NCI-H526 (cell line): ENCODE measurements at places on chromosomes 5 and 9.
A peak's percentile ranks its signal among the peaks of the same experiment; 100 is the strongest.

- no peak for DNase-seq
Measured at GRCh38 chr5:138458384-138458783, 6.9 kb upstream of the EGR1 start.

GRCh38 chr5:134122530-134122929, 8.0 kb downstream of the TCF7 start:
- DNase-seq, result no peak

GRCh38 chr9:98806394-98807035, 955 bp upstream of the GALNT12 start:
- DNase-seq, result no peak

GRCh38 chr5:37667846-37668245, 172.0 kb downstream of the GDNF start:
- no peak for DNase-seq

- DNase-seq, result no peak
Measured at GRCh38 chr5:96952118-96952750, 16.4 kb downstream of the LNPEP start.

DNA sequence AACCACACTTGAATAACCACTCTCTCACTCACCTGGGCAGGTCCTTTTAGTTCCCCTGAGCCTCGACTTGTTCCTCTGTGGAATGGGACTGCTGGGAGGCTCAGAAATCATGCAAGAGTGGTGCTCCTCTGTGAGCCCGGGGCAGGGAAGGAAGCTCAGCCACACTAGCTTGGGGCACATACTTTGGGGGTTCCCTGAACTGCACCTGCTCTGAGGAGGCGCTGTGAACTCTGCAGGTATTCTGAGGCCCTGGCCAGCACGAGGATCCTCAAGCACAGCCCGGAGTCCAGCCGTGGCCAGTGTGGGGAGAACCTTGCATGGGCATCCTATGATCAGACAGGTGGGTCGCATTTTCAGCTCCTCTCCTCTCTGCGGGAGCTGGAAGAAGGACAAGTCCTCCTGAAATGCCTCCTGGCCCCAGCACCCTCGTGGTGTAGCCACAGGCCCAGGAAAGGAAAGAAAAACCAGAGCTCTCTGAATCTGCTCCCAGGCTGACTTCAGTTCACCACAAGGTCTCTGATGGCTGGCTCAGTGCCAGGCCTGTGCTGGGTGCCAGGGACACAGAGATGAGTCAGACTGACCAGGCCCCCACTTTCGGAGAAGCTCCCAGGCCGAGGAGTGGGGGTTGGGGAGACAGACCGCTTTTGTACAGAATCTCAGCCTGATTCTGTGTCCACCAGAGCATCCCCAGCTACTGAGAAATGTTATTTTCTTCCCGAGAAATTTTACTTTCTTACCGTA, 11.9 kb downstream of the GLIPR2 start:
- DNase-seq, result no peak

- DNase-seq, result no peak
Measured at GRCh38 chr9:104606152-104606551, 725 bp upstream of the OR13C2 start.

GRCh38 chr9:86601697-86602096, 247.5 kb upstream of the TUT7 start:
- DNase-seq, result no peak

- DNase-seq, result no peak
Measured at GRCh38 chr9:110942522-110942921, 95.7 kb downstream of the LPAR1 start.

DNA sequence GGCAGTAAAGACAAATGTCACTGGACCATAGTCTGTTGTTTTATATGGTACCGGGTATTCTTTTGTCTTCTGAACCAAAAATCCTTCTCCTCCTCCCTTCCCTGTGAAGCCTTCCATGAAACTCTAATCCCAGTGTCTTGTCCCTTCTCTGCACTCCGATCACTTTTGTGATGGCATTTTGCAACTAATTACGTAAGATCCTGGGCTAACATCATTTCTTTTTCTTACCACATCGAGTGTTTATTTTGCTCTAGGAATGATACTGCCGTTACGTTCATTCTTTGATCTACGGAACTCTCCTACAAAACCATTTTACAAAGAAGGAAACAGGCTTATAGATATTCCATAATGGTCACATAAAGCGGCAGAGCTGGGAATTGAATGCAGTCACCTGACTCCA, 33.7 kb downstream of the SNX18 start:
- no peak for DNase-seq

DNA sequence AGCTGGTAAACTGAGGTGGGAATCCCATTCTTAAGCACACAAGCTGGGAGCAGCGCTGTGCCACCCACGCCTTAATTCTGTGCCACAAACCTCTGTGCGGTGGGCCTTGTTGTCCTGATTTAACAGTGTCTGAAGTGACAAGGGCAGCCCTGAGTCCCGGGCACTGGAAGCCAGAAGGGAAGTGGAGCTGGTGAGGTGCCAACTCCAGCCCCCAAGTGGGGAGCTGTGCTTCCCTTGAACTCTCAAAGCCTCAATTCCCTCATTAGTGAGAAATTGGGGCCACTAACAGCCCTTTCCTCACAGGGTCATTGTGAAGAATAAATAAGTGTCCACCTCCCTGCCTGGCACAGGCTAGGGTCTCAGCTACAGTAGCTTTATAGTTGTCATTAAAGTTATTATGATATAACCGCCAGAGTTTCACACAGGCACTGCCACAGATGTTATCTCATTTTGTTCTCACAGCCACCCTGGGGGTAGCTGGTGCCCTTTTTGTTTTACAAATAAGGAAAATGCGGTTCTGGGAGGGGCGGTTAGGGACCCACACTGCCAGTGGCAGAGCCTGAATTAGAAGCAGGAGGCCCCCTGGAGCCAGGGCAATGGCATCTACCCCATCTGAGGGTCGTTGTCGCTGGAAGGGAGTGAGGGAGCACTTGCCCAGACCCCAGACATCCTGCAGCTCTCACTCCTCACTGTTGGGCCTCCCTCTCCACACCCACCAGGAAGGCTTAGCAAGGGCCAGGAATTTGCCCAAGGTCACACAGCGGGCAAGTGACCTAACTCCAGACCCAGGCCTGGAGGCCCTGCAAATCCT, 2.1 kb upstream of the TLX3 start:
- DNase-seq, result peak; percentile 21

GRCh38 chr5:82351754-82352145, 73.6 kb upstream of the RPS23 start:
- DNase-seq, result peak; percentile 47

DNA sequence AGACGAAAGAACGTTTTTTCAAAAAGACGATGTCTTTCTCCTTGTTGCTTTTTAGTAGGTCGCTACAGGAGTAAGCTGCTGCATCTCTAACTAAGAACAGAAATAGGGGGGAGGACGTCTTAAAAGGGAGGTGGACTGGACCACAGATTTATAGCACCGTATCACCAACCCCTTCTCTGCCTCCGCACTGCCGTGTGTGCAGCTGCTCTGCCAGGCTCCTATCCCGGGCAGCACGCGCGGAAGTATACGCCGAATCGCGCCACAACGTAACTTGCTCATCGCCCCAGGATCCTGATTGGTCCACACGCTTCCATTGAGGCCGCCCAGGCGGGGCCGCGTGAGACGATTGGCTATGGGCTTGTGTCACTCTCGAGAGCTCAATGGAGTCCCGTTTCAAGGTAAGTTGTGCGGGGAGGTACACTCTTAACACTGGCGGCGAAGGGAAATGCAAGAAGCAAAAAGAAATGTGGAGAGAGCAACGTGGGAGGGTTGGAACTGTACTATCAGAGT, at the start of gene ELAVL2:
Gene ELAVL2 (minus strand): TSS at position 121 of the 510 bp plus-strand sequence. CDS start 64,006 bp downstream, outside the sequence.
- DNase-seq, result no peak

DNA sequence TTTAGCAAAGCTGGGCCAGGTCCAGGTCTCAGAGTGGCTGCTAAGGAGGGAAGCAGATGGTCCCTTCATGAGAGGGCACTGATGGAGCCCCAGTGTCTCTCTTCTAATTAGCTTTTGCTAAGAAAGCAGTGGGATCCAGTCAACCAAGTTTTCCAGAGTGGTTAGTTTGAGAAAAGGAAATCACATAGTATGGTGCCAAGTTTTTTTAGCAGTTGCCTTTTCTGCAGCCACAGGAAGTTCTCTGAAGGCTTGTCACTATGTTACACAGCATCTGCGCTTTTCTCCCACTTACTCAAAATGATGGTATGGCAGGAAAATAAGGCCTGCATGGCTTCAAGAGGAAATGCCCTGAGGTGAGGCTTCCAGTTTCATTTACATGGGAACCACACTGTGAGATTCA, 331.5 kb upstream of the ZNF462 start:
- no peak for DNase-seq
